ENCODE measurements at places on chromosomes 2 and 18.

GRCh38 chr2:176709991-176710390, 440.7 kb downstream of the MTX2 start:
- no peak for DNase-seq

GRCh38 chr2:111204706-111205105, 84.0 kb downstream of the BCL2L11 start:
- no peak for DNase-seq

- peak; percentile 24 for DNase-seq
These were observed 86.6 kb upstream of the ODC1 start for GRCh38 chr2:10534514-10535250.

DNA sequence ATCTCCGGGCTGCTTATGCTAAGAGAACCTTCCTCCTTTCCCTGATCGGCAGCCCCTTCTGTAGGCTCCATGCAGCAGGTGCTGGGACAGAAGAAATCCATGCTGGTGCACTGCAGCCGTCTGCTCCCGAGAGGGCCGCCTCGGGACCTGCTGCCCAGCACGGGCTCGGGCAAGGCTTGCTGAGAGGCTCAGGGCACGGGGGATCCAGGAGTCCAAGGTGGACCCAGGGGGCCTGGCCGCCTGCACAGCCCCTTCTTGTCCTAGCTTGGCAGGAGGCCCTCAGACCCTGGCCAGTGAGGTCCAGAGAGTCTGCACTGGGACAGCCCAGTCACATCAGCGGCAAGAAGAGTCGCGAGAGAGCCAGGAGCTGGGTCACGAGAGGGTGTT, 13.3 kb upstream of the DUSP2 start:
- no peak for DNase-seq

DNA sequence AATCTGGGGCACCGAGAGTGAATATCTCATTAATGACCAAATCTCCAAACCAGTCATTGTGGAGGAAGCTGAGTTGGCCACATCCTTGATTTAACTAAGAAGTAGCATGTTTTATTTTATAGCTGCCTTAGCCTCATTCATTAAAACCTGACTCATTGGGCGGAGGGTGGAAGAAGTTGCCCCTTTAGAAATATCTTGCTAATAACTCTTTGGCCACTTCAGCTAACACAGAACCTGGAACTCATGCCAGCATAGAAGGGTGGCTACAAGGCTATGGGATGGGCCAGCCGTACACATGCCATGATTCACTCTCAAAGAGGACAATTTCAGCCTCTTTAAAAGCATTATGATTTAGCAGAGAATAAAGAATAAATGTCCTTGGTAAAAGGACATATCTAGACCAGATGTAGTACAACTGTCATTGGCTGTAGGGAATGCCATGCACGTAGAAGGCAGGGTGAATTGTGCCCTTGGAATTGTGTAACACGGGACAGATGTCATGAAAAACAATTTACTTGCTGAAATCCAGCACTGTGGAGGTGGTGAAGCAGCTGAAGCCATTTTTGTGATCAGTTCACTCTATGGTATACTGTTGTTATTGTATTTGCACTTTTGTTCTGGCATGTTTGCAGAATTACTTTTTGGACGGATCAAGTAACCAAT, 330.0 kb downstream of the PLCL1 start:
- peak; percentile 19 for DNase-seq

- DNase-seq, result peak; percentile 15
These were observed 2.1 kb upstream of the CXCR1 start for GRCh38 chr2:218168635-218169462.

Measured in astrocyte of the spinal cord (primary cell).